ENCODE measurements at places on chromosomes 16 and 17.
A peak's percentile ranks its signal among the peaks of the same experiment; 100 is the strongest.

DNA sequence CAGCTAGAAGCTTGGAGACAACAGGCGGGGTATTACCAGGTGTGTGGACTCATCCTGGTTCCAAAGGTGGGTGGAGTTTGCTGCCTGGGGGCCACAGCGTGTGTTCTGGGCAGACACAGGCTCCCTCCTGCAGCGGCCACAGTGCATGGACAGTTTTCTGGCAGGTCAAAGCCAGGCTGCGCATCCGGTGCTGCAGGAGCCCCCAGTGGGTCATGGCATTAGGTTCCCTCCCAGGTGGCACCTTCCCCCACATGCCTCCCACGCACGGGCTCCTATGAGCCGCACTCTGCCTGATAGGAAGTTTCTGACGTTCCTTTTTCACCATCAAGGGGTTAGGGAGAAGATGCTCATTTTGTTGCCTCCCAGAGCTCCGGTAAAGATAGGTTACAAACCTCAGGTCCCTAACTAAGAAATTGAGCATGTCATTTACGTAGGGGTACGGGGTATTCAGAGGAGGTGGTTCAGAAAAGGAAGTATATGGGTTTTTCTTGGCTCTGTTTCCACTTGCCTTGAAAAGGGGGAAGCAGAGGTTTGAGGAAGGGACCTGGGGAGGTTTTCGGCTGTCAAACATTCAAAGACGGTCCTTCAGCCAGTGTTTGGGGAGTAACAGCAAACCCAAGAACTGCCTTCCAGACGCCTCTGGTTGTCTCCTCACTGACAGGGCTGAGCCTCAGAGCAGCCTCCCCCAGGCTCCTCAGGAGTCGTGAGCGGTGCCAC, 32.7 kb upstream of the NAT9 start:
- DNase-seq, result no peak

GRCh38 chr17:71188811-71189492, 931.9 kb upstream of the SOX9 start:
- no peak for DNase-seq

DNA sequence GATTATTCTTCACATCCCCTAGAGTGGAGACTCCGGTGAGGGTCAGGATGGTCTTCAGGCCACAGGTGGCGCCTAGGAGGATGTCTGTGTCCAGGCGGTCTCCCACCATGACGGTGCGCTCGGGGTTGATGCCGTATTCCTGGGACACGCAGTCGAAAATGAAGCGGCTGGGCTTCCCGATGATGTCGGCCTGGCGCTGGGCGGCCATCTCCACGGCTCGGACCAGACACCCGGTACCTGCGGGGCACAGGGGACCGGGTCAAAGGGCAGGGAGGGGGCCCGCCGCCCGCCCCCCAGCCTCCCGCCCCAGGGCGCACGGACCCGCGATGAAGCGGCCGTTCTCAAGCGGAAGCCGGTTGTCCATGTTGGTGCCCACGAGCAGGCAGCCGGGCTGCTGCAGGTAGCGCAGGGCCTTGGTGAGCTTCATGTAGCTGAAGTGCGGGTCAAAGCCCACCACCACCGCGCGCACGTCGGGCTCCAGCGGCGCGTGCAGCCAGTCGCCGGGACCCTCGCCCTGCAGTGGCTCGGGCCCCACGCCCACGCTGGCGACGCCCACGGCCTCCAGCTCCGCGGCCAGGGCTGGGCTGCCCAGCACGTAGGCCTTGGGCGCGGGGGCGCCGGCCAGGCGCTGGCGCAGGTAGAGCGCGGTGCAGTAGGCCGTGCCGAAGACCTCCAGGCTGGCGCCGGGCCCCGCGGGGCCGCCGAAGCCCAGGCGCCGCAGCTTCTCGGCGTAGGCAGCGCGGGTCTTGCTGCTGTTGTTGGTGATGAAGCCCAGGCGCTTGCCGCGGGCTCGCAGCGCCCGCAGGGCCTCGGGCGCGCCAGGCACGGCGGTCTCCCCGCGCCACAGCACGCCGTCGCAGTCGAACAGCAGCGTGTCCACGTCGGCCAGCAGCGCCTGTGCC, 572 bp downstream of the PGP start:
- DNase-seq, result no peak

DNA sequence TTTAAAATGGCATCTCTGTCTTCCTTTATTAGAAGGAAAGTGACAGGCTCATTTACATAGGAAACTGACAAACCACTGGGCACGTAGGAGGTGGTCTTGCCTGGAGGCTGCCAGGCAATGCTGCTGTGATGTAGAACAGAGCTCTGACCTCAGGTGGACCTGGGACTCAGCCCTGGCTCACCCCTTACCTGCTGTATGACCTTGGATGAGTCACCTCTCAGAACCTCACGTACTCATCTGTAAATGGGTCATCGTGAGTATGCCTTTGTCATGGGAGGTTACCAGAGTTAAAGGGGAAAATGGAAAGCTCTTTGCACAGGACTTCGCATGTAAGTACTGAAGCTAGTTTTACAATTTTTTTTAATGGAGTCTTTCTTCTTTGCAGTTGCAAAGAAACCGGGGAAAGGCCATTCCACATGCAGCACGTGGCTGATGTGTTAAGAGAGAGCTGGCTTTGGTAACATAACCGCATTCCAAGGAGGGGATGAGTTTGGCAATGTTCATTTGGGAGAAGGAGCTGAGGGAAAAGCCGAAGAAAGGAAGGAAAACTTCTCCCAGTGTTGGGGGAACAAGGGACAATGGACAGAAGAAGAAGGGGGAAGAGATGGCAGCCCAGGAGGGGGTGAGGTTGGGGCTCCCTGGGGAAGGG, 37.4 kb upstream of the LONP2 start:
- no peak for DNase-seq

- no peak for DNase-seq
Observed at GRCh38 chr16:5738586-5738985, 641.0 kb upstream of the EEF2KMT start.

GRCh38 chr16:48583075-48584065, 26.6 kb downstream of the N4BP1 start:
- DNase-seq, result peak; percentile 51

DNA sequence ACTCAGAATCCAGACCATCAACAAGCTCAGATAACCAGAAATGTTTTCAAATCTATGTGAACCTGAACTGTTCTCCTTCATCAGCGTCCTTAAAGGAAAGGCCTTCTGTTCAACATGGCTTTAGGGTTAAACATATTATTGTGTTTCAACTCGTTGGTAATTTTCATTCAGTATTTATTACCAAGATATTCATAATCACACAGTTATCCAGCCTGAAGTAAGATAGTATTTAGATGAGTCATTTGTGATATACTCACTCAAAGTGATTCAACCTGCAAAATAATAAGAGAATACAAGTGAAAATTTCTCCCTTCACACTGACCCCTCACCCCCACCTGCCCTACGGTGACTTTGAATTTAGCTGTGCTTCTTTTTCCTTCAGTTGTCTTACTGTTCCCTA, 3.0 kb downstream of the CYLD start:
- DNase-seq, result no peak

Data from thyroid gland (tissue), 4 donors.